ENCODE measurements at places on chromosomes 6 and 20.
A peak's percentile ranks its signal among the peaks of the same experiment; 100 is the strongest.

DNA sequence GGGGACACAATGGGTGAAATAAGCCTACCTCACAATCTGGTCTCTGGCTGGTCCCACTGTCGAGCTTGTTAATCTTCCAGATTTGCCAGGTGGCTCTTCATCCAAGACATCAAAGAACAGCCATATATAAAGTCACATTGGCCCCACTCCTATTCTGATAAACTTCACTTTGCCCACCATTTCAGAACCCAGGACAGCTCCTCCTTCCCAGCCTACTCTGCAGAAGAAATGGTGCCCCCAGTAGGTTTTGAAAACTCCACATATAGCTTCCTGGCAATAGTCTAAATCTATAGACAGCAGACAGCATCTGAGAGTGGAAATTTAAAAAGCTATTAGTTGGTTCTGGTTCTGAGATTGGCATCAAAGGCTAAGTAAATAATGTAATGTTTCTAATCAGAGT lies 143.1 kb upstream of the PCSK2 start:
- no peak for DNase-seq

GRCh38 chr20:3747471-3747870 lies 15.0 kb downstream of the HSPA12B start:
- DNase-seq = no peak

DNA sequence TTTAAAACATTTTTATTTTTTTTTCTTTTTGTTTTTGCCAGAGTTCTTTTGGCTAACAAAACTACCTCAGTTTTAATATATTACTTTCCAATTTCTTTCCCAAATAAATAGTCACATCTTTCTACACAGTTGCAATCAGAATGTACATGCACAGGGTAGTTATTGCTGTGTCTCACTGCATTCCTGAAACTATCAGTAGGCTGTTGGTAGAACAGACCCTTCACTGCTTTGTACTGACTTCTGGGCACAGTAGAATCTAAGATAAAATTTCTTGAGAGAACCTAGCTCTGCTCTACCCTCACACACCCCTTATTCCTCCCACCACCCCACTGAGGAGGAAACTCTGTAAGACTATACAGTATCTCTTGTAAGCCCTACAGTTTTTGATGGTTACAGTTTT lies 19.9 kb downstream of the TPX2 start:
- DNase-seq = no peak

- no peak for DNase-seq
Observed at GRCh38 chr20:17571153-17571527, 1.3 kb downstream of the DSTN start.

- no peak for DNase-seq
Observed at GRCh38 chr20:46306743-46307138, 1.6 kb downstream of the CDH22 start.

DNA sequence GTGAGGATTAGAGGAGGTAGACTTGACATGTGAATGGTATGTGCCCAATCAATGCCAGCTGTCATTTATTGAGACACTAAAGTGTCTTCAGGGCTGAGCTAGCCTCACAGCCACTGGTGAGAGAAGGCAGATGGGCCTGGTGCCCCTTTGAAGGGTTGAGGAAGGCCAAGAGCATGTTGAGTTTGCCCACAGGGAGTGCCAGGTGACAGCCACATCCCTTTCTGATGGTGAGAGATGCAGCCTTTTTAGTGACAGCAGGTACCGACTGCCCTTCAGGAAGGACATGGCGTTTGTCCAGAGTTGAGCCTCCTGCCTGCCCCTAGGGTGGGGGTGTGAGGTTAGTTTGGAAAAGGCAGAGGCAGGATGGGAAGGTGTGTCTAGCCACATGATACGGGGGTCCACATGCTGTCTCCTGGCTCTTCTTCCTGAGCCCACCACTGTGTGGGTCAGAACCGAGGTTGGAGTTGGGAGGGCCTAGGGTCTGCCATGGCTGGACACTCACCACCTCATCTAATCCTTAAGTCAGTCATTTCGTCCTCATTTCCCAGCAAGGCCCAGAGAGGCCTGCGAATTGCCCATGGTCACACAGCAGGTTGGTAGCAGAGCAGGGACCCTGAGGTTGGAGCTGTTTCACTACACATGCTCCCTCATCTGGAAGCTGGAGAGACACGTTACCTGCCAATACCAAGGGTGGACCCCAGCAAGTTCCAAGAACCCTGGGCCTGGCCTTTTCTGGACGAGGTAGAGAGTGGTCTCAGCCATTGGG lies 32.5 kb downstream of the SPDEF start:
- no peak for DNase-seq

DNA sequence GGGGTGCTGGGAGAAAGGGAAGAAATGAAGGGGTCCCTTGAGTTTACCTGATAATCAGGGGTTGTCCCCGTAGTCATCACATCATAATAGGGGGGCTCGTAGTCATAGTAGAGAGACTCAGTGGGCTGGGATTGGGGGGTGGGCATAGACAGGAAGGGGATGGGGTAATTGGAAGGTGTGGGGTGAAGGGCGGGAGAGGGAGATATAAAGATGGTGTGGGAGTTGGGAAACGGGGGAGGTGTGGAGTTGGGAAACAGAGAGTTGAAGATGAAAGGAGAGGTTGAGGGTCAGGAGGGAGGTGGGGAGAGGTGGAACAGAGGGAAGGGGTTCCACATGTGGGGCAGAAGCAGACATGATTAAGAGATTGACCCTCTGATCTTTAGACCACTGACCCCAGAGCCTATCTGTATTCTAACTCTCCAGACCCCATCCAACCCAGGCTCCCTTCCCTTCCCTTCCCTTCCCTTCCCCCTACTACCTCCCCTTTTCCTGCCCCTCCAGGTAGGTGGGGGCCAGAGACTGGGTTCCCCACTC lies 6.5 kb downstream of the COL11A2 start:
- DNase-seq = no peak

DNA sequence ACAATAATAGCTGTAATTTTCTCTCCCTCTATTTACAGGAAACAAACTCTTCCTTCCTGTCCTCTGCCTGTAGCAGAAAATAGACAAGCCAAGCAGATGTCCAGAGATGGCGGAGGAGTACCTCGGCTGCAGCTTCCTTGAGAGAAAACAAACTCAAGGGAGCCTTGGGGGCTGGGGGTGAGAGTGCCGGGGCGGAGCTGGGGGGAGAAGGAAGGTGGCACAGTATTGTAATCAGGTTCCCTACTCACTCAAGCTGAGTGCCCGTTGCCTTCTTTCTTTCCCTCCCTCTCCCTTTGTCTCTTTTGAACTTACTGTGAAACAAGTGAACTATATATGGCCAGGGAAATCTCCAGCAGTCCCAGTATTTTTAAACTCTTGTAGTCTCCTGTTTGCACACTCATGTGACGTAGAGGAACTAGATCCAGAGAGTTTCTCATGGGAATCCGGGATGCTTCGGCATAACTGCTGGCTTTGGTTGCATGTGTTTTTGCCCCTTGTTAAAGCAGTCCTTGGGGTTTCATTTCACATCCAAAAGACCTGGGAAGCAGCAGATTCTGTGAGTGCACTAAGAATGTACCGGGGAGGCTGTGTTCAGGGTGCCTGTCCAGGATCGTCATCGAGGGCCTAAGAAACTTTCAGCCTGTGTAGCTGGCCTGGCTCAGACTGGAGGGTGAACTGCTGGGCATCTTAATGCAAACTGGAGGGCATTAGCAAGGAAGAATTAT lies 44.6 kb upstream of the HDDC2 start:
- DNase-seq = no peak

GRCh38 chr20:45822857-45823256 lies 4.3 kb downstream of the TNNC2 start:
- no peak for DNase-seq

GRCh38 chr6:163422550-163422949 lies 8.0 kb downstream of the QKI start:
- DNase-seq = no peak

- no peak for DNase-seq
Observed at GRCh38 chr6:153424719-153425400, 293.8 kb upstream of the RGS17 start.

- DNase-seq = peak; percentile 65
Observed at GRCh38 chr20:50713657-50714101, 17.7 kb upstream of the PARD6B start.

DNA sequence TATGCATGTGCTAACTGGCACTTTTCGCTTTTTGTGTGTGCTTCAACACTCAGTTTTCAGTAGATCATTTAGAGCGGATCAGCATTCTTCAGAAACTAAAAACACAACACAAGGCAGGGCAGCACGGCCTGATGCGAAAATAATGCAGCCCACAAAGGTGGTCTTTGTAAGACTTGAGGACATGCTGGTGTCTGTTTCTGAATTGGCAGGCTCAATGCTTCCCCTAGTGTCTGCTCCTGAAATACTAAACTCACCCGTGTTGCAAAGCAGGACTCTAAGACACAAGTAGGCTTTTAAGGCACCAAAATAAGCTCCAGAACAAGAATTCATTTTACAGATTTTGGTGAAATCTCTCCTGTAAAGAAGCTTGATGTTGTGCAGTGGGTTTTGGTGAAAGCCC lies 676.5 kb downstream of the TENT5A start:
- DNase-seq = no peak

- no peak for DNase-seq
Observed at GRCh38 chr20:57788936-57789613, 79.3 kb upstream of the PMEPA1 start.

- DNase-seq = no peak
Observed at GRCh38 chr6:147911057-147911456, 402.6 kb downstream of the SAMD5 start.

DNA sequence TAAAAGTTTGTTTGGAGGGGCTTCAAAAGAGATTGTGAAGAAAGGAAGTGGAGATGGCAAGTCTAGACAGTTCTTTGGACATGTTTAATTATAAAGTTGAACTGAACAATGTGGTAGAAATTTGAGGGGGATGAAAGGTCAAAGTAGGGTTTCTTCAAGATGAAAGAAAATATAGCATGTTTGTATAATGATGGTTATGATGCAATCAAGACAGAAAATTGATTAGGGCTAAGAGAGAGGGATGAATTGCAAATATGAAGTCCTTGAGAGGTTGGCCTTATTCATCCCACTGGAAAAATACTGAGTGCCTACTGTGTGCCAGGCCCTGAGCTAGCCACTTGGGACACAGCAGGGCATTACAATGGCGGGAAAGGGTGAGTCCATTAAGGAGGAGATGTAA lies 37.6 kb downstream of the NHSL1 start:
- DNase-seq = no peak

DNA sequence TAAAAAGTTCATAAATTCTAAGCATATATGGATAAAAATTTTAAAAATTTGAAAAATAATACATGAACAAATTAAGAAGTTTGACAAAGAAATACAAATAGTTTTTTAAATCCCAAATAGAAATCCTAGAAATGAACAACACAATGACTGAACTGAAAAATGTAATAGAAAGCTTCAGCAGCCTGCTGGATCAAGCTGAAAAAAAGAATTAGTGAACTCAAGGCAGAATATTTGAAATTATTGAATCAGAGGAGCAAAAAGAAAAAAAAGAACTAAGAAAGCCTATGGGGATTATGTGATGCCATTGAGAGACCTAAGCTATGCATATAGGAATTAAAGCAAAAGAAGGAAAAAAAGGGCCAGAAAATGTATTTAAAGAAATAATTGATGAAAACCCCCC lies 39.9 kb upstream of the TFB1M start:
- DNase-seq = no peak

DNA sequence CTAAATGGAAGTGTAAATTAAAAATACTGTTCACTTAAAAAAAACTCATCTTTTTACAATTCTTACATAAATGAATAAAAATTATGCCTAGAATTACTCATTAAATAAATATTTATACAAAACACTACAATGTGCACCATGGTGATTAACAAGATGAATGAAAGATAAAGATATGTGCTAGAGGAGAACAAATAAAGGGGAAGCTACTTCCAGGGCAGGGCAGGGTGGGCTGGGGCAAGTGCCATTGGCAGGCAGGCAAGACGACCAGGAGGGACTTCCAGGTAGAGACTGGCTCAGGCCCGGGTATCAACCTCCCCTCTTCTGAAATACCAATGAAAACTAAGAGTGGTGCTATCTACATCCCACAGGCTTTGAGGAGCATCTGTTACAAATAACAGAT lies 20.4 kb downstream of the PREP start:
- DNase-seq = no peak

- no peak for DNase-seq
Observed at GRCh38 chr6:17035257-17036064, 66.4 kb upstream of the STMND1 start.

Measured in fibroblast of gingiva (primary cell).